ENCODE measurements at places on chromosomes 13 and 19.
A peak's percentile ranks its signal among the peaks of the same experiment; 100 is the strongest.

DNA sequence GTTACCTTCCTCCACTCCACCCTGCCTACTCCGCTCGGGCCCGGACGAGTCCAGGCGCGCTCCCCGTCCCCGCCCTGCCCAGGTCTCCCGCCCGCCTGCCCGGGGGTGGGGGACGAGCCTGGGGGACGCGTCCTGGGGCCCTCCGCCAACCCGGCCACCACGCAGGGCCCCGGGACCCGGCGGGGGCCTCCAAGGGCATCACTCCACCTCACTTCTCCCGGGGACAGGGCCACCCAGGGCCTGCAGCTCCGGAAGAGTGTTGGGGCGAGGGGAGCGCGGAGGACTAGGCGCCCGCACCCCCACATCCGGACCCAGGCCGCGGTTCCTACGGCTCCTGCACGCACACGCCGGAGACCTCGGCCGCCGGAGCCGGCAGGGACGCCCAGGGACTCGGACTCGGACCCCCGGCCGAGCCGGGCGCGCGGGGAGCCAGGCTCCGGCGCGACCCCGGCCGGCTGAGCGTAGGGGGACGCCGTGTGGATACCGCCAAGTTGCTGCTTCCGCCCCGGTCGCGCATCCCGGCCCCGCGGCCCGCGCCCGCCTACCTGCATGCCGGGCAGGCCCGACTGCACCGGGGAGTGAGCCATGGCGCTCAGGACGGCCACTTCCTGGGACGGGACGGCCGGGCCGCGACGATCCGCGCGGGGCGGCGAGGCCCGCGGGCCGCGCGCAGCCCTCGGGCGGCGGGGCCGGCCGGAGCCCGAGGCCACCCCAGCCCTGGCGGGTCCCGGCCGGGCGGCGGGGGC lies 534 bp downstream of the STK24 start:
- DNase-seq = peak; percentile 55

DNA sequence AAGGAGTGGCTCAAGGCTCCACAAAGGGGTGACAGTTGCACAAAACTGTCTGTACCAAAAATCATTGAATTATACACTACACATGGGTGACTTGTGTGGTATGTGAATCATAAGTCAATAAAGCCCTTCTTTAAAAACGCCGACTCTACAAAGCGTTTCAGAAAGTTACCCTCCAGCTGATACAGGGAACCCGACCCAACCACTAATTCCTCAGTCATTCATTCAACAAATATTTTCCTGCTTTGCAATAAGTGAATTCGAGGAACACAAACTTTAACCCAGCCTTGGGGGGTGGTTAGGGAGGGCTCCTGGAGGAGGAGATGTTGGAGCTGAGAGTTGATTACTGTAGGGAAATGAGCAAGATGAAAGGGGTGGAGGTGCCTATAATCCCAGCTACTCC lies 32.0 kb downstream of the LTBP4 start:
- no peak for DNase-seq

GRCh38 chr13:42996584-42996983 lies 4.5 kb upstream of the EPSTI1 start:
- DNase-seq = no peak

GRCh38 chr19:40908976-40909375 lies 26.9 kb upstream of the CYP2A7 start:
- DNase-seq = no peak

GRCh38 chr19:4232614-4233281 lies 3.4 kb downstream of the EBI3 start:
- DNase-seq = no peak

DNA sequence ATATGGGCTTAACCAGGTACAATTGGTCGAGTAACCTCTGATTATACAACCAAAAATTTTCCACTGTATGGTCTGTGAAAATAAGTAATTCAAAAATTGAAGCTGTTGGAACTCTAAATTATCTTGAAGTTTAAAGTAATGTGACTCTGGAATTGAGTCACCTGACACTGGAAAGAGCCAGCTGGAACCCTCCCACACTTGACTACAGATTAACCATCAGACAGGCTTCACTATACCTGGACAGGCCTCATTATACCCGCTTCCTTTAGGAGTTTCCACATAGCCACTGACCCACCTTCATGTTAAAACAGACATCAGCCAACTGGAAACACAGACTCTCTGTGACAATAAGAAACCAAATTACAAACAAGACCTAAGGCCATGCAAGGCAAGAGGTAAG lies 1.3 kb downstream of the ZNF433 start:
- DNase-seq = no peak

- DNase-seq = no peak
Observed at GRCh38 chr13:71303144-71303543, 563.9 kb downstream of the DACH1 start.

DNA sequence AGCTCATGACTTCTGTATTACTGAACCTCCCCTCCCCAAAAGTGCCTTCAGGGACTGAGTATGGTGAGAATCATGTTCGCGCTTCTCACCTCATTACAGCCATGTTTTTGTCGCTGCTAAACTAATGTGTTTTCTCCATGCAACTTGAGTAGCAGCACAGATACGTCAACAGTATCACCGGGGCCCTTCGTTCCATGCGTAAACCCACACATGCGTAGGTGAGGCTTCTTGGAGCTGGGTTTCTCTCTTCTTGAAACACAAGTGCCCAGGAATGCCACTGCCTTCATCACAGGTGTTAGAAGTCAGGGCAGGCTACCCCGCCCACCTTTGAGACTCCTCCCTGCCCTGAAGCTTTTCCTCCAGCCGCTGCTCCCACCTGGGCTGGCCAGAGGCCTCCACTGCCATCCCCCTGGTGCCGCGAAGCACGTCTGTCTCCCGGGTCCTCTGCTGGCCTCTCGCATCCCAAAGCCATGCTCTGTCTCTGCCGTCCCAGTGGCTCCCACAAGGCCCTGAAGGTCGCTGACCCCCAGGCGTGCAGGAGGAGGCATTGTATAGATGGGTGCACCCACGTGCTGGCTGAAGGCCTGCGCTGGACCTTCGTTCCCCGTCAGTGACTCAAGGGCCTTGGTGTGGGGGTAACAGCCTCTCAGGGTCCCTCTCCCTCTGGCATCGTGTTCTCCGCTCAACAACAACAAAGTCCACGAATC lies 135.3 kb upstream of the MCF2L start:
- DNase-seq = no peak

DNA sequence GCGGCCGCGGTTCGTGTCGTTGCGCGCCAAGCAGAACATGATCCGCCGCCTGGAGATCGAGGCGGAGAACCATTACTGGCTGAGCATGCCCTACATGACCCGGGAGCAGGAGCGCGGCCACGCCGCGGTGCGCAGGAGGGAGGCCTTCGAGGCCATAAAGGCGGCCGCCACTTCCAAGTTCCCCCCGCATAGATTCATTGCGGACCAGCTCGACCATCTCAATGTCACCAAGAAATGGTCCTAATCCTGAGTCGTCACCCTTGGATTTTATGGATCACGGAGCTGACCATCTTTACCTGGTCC lies 475 bp downstream of the MRPL57 start:
- DNase-seq = no peak

GRCh38 chr19:47143322-47144073 lies 12.9 kb downstream of the SAE1 start:
- DNase-seq = no peak

DNA sequence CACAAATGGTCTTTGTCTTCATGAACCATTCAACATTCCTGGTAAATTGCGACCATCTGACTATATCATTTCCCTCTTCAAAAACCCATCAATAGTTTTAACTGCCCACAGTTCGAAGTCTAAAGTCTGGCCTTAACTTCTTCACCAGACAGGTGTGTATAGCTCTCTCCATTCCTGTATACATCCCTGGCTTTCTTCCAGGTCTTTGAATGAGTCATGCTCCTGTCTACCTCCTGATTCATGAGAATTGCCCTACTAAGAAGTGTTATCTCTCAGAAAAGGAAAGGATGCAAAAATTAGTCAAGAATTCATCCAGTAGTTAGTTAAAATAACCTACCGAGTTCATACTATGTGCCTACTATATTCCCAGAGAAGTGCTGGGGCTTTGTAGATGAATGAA lies 225.0 kb downstream of the TBC1D4 start:
- DNase-seq = no peak

GRCh38 chr19:7772752-7773291 lies 9.8 kb downstream of the CLEC4M start:
- DNase-seq = no peak

DNA sequence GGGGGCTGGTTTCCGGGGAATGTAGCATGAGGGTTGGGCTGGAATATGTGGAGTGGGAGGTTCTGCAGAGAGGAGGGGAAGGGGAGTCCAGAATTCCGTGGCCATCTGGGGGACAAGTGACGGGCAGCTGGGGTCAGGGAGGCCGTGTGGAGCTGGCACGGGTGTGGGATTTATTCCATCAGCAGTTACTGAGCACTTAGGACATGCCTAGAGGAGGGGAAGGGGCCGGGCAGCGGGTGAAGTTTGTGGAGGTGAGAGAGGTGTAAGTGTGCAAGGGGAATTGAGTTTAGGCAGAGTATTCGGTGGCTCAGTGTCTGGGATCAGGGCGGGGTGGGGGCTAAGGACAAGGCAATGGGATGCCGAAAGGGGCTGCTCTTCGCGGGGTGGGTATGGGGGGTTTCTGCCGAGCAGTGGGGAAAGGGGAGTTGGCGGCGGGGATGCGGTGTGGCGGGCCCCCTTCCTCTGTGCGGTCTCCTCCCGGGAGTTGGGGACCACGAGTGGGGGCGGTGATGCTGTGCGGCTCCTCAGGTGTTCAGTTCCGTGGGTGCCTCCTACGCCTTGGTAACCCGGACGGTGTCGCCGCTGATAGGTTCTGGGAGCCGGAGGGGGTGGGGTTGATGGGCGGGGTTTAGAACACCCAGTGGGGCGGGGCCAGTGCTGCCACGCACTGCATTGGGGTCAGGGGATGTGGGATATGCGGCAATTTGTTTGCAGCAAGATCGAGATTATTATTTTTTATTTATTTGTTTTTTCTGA lies 5.4 kb downstream of the CCDC61 start:
- DNase-seq = peak; percentile 14

- DNase-seq = no peak
Observed at GRCh38 chr13:80239571-80240255, 101.2 kb downstream of the SPRY2 start.

DNA sequence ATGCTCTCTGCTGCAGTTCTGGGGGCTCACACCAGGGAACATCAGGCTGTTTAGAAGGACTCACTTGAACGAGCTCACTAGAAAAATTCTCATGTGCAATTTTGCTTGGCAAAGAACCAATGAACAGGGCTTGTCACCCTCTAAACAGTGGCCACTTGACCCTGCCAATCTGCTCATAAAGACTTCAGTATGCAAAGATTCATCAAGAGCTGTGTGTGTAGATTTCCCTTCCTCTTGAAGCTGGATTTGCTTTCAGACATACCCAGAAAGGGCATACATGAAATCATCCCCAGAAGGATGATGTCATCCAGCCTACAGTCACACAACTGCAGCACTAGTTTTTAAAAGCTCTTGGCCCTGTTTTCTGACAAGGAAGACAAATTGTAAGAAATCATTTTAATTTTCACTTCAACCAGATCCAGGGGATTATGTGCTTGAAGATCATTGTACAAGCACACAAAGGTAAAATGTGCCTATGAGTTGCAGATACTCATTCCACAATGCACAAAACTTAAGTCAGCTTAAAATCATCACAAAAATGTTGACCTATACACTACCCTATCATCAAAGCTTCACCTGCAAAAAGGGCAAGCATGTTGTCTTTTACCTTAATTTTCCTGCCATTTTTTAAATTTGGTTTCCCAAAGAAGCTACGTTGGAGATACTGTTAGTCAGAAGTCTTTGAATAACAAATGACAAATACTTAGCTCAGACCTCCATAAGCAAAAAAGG lies 5.2 kb upstream of the STK24 start:
- no peak for DNase-seq

DNA sequence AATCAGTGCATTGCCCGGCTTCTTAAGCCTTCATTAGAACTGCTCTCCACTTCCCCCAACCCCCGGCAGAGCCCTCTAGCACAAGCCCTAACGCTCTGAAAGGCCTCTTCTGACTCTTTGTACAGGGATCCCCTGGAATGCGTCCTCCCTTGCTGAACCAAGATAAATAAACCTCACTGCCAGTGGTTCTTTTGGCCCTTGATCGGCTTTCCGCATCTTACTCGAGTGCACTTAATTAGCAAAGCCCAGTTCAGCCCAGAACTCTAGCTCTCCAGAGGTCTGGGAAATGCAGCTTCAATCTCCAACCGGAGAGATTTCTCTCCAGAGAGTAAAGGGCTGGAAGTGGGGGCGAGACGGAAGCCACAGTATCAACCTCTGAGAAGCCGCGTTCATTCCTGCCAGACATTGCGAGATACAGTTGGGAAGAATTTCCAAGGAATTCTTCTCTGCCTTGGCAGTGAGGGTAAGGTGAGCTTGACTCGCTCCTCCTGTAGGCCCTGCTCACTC lies 8.7 kb upstream of the ZNF444 start:
- DNase-seq = no peak

DNA sequence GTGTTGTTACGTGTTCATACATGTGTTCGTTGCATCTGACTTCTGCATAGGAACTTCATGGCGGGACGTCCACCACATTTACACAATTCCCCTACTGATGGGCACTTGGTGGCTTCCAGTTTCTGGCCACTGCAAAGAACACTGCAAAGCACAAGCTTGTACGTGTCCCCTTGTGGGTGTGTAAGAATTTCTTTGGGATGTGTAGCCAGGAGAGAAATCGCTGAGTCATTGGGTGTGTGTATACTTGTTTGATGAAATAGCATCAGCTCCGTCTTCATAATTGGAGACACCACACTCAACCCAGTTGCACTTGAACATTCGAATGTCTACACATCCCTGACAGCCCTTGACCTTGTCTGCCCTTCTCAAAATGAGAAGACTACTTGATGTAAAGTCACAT lies 19.2 kb downstream of the KLK5 start:
- no peak for DNase-seq
